ENCODE measurements at places on chromosomes 2 and 18. TPM values are rescaled to one million over a fixed set of nuclear protein-coding genes. Genes with fewer than 3 reads are reported as not detected.

- no peak for DNase-seq
Measured at GRCh38 chr2:138610201-138610953, 108.8 kb downstream of the SPOPL start.

GRCh38 chr2:174059178-174059883 lies 94.2 kb upstream of the SP3 start:
- no peak for DNase-seq

The CPS1 gene
- 6.1 TPM for polyA plus RNA-seq

- no peak for DNase-seq
Measured at GRCh38 chr2:200369886-200370285, 63.4 kb downstream of the SPATS2L start.

GRCh38 chr2:159737917-159738296 lies 25.6 kb downstream of the MARCHF7 start:
- DNase-seq: no peak

DNA sequence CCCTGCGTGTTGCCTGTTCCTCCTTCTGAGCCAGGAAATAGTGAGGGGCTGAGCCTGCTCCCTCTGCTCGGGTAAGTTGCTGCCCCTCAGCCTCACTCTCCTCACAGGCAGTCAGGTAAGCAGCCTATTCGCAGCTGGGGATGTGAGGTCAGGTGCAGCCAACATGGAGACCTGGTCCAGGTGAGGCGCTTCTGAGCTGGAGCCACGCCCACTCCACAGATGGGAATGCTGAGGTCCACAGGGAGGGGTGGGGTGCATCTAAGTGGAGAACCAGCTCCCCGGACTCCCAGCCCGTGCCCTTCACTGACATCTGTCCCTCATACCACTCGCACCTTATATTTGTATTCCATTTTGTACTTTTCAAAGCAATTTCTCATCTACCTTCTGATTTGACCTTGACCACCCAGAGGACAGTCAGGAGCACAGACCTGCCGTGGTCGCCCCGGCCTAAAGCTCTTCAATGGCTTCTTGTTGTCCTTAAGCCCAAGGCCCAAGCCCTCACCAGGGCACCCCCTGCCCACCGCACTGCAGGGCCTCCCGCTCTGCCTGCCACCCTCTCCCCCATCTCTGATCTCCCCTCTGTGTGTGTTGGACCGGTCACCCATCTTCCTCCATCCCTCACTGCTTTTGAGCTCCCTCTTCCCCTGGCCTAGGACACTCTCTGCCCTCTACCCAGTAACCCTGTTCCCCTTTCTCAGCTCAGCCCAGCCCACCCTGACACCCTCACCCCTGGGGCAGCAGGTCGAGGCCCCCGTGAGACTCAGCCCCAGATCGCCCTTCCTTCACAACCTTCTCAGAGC lies 49.2 kb upstream of the TAF1B start:
- DNase-seq: no peak

DNA sequence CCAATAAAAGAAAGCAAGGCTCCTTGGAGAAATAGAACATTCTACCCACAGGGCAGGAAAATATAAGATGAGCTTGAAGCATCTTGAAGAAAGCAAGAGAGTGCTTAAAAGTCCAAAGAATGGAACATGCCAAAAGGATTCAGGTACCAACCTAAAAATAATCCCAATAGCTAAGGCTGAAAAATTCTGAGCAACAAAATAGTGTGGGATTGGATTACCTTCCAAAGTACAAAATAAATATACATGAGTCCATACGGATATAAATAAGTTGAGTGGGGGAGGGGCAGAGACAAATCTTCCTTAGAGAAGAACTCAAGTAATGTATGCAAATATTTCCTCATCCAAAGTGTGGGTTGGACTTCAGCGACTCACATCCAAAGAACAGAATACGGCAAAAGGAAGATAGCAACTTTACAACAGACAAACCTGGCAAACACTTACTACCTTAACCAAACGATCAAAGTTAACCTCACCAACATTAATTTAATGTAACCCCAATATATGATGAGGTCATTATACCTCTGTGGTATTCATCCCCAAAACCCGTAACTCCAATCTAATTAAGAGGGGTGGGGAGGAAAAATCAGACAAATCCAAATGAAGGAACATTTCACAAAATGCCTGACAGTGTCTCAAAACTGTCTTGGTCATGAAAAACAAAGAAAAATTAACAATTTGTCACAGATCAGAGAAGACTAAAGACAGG lies 26.9 kb downstream of the MEMO1 start:
- no peak for DNase-seq

DNA sequence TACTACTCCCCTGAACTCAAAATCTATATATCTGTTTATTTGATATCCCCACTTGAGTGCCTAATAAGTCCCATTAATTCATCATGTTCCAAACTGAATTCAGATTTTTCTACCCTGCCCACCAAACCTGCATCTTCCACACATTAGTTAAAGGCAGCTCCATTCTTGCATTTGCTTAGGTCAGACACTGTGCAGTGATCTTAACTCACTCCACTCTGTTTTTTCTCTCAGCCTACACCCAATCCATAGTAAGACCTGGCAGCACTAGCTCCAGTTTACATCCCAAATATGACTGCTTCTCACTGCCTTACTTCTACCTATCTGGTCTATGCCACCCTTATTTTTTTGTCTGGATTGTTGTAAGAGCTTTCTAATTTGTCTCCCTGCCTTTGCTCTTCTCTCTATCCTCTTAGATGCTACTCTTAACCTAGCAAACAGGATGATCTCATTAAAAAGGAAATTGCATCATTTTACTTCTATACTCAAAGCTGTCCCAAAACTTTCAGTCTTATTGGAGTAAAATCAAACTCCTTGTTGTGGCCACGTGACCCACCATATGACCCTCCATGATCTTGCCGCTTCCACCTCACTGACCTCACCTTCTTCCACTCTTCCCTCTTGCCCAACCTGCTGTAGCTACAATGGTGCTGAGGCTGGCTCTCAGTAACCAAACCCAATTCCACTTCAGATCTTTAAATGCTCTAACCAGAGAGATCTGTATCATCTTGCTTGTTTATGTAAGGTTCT lies 274.9 kb upstream of the FANCL start:
- DNase-seq: no peak

DNA sequence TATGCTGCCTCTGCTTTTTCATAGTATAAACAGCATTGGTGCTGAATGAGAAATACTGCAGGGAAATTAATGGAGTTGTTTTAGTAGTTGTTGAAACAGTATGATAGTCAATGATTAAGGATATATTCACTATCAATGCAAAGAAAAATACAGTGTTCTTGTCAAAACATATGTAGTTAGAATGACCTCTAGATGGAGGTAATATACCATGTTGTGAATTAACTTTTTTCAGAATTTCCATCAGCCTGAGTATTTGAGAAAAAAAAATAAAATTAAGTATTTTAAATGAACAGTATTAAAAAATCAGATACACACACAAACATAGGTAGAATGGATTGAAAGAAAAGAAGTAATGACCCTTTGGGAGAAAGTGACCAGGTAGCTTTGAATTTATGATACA lies 59.5 kb downstream of the RMDN2 start:
- DNase-seq: no peak

DNA sequence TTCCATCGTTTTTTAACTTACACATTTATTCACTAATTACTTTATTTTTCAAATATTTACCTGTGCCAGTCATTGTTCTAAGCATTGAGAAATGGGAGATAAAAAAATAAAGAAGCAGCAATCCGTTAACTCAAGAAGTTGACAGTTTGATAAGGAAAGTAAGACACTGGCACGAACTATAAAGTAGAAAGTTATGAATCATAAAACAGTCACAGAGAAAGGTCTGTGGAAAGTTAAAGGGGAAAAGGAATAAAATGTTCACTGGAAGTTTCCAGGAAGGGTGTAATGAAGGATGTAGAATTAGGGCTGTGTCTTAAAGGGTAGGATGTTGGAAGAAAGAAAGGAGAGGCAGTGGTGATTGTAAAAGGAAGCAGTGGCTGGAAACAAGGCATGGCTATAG lies 118.9 kb downstream of the RDH14 start:
- no peak for DNase-seq

DNA sequence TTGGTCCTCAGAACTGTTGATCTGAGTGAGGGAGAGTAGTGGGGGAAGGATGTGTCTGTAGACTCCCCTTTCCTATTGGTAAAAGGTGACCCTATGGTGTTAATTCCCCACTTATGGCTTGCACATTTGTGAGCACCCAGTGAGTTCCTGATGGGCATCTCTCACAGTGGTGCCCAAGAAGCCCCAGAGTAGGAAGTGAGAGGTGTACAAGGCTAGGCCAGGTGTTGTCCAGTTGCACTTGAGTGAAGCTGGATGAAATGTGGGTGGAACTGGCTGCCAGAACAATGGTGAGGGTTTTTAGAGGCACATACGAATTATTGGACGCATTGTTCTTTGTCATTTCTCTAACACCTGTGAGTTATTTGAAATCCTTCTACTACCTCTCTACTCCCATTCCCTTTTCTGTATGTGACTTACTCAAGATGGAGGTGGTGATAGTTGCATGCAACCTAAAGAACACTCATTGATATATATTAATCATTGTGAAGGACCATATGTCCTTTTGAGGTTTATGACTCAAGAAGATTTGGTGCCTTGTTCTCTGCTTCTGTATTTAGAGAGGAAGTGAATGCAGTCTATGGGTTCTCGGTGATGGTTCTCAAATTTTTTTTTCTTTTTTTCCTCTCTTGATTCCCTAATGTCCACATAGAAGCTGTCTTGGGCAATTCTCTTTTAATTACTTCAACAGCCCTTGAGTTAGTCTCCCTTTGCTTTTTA lies 162.7 kb downstream of the FSHR start:
- no peak for DNase-seq

DNA sequence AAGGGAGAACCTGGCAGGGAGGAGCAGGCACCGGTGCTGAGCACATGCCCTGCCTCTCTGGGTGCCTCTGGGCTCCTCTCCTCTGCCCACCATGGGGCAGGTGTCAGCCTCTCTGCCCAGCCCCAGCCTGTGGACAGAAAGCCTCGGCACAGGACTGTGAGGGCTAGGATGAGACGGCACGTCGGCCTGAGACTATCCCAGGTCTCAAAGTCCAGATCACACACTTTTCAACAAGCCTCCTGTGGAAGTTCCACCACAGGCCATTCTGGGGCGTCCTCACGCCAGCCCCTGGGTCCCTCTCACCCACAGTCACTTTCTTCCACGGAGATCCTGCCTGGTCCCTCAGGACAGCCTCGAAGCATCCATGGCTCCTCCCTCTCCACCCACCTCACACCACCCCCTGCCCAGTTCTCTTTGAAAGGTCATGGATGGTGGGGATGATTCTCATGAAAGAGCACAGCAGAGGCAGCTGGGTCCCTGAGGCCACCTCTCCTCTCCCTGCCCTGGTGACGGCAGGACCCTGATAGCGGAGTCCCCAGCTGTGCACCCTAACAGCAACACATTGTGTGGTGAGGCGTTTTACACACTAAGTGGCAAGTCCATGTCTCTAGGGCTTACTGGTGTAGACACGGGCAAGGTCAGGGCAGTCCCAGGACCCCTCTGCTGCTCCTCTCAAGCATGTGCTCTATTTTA lies 569.4 kb upstream of the SALL3 start:
- DNase-seq: no peak

- no peak for DNase-seq
Measured at GRCh38 chr2:7841751-7842150, 840.1 kb upstream of the ID2 start.

- no peak for DNase-seq
Measured at GRCh38 chr2:881204-881918, 69.3 kb upstream of the SNTG2 start.

GRCh38 chr2:24421668-24422067 lies 61.3 kb upstream of the ITSN2 start:
- no peak for DNase-seq

GRCh38 chr2:44244135-44244871 lies 31.0 kb upstream of the SLC3A1 start:
- DNase-seq: peak; percentile 79

The CHRND gene
- 0.96 TPM for polyA plus RNA-seq

- DNase-seq: no peak
Measured at GRCh38 chr2:190677255-190677654, 28.4 kb downstream of the NAB1 start.

GRCh38 chr2:59665021-59665420 lies 888.4 kb downstream of the BCL11A start:
- no peak for DNase-seq

DNA sequence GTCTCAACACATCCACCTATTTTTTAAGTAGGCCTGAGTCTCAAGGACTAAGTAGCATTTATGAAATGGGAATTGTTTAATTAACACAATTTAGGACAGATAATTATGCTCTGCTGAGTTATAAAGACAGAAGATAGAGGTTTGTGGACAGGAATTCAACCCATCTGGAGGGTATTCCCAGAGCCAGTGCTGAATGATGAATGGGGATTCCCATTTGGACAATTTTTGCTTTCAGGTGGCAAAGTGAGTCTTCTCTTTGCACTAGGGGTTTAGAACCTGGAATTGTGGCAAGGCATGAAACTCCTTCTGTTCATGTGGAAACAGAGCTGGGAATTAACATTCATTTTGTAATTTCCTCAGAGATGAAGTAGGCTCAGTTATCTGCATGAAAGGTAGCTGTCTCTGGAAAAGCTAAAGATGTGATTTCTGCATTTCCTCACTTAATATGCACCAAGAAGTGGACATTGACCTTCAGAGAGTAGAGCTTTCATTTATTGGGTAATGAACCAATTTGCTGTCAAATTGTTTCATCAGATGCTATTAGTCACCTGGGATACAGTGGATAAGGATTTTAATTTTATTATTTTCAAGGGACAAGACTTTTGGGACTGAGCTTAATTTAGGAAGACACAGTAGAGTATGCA lies 212.1 kb upstream of the NRXN1 start:
- no peak for DNase-seq

GRCh38 chr2:237594514-237594871 lies 4.0 kb upstream of the RAB17 start:
- no peak for DNase-seq

DNA sequence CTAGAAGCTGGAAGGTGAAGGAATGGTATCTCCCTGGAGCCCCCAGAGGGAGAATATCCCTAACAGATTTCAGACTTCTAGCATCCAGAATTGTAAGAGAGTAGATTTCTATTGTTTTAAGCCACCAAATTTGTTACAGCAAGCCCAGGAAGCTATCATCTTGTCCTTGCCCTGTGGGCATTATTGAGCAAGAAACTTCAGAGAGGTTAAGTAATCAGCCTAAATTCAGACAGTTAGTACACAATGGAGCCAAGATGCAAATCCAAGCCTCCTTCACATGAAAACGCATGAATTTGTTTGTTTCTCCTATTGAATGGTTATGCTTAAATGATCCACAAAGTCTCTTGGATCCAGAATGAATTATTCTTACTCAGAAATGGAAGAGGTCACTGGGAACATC lies 55.2 kb upstream of the TRIB2 start:
- DNase-seq: no peak

The EHD3 gene
- 21.5 TPM for polyA plus RNA-seq

DNA sequence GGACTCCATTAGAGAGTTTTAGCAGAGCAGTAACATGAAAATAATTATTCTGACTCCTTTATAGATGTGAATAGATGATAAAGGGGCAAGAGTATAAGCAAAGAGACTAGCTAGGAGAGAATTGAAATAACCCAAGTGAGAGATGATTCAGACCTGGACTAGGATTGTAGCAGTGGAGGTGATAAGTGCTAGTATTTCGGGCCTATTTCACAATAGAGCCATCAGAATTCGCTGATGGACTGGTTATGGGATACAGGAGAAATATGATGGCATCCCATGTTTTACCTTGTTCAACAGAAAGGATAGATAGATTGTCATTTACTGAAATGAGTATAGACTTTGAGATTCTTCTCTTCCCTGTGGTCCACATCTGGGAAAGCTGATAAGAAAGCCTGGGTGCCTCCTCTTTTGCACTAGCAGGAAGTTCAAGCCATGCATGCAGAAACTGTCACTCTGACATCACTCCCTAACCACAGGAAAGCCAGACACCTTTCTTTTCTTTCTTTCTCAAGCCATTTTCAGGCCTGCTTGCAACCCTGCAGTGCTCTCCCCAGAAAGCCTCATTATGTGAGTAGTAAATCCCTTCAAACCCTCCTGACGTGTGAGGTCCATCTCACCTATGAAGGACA lies 25.3 kb downstream of the DYNAP start:
- no peak for DNase-seq

The HRH4 gene
- 0.17 TPM for polyA plus RNA-seq
